Activated CD8-positive, alpha-beta memory T cell treated with anti-CD3 and anti-CD28 coated beads, Interleukin-2, amount 10 ng/mL, durations not matched to agents 7 days and 5 days (primary cell): ENCODE measurements at places on chromosomes 16 and 17. TPM values are rescaled to one million over a fixed set of nuclear protein-coding genes. Genes with fewer than 3 reads are reported as not detected.

Gene TBKBP1
- 2.6 TPM for total RNA-seq

DNA sequence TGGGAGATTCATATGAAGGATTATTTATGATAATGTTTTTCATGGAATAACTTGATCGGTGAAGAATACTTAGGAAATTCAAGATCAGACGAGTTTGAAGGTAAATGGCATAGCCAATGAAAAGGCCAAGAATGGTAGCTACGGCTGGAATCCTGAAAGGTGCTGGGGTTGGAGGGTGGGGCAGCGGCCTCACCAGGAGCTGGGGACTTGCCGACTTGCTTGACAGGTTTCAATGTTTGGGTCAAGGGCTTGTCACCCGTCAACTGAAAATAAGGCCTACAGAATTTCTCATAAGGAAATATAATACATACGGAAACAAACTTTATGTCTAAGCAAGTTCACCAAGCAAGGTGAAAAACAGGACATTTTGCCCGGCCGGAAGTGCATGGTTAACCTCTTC is 9.9 kb downstream of the CRYM start:
- DNase-seq: no peak

DNA sequence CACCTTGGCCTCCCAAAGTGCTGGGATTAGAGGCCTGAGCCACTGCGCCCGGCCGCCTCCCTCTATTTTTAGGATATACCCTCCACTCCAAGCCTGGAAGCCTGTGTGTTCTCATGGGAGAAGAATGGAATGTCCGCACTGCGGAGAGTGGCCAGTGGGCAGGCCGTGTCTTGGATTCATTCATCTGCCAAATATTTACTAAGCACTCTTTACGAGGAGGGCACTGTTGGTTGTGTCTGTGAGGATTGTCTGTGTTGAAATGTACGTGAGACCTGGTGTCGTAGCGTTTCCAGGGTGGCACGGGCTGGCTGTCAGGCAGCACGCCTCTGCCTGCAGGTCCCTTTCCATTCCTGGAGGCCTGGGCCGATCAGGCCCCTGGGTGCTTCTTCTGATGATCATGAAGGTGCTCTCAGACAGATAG is 19.2 kb downstream of the PGS1 start:
- no peak for DNase-seq

DNA sequence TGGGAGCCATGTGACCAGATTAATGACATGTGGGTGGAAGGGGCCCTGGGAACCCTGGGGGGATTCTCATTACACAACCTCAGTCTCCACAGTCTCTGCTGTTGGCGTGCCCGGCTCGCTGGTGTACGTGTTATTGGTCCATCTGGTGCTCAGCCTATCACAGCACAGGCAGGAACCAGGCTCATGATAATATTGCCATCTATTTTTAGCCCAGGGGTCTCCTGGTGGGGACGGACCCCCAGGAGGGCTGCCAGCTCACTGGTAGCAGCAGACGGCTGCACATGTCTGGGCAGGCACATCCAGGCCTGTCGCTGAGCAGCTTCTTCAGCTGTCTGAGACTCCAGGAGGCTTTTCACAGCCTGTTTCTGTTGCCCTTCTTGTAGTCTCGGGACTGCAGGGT is 123.8 kb downstream of the RAB11FIP4 start:
- DNase-seq: no peak

DNA sequence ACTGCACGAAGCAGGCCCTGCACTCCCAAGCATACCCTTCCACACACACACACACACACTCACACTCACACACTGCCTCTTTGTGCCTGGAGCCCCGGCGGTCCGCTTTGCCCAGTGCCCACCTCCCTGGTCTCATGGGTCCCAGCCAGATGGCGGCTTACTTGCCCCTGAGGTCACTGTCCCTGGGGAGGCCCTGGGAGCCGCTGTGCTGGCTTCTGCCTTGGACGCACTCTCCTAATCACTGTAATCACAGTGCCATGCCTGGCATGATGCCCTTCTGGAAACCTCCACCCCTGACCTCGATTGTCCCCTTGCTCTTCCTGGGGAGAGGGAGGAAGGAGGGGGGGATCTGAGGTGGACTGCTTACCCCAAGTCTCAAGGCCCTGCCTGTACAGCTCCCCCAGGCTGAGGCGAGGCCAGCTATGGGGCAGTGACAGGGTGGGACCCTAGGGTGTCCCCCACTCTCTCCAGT is 36.0 kb downstream of the ARHGAP23 start:
- no peak for DNase-seq

DNA sequence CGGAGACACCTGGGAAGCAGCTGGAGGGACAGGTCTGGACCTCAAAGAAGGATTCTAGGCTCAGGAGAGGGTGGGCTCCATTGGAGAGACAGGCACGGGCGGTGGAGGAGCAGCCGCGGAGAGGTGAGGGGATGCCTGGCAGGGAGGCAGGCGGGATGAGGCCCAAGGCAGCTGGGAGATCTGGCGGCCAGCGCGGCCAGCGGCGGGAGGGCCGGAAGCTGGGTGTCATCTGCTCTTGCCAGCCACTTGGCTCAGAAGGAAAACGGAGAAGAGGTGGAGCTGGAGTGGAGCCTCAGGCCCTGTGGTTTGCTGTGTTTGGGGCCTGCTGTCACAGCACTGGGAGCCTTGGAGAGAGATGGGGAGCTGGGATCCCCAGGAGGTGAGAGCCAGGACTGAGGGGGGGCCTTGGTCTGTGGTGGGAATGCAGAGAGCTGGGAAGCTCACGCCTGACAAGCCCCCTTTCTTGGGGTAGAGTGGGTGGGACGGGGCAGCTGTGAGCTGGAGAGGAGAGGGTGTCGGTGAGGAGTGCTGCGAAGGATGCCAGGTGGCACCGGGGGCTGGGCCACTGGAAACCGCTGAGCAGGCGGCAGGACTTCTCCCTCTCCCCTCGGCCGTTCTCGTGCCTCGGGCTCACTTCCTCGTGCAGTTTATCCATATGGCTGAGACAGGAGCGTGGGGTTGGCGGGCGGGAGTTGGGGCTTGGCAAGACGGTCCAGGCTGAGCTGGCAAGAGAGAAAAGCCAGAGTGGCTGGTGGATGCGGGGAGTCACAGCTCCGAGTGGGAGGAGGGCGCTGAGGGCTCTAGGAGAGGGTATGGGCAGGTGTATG is 8.0 kb downstream of the TBC1D24 start:
- DNase-seq: no peak

DNA sequence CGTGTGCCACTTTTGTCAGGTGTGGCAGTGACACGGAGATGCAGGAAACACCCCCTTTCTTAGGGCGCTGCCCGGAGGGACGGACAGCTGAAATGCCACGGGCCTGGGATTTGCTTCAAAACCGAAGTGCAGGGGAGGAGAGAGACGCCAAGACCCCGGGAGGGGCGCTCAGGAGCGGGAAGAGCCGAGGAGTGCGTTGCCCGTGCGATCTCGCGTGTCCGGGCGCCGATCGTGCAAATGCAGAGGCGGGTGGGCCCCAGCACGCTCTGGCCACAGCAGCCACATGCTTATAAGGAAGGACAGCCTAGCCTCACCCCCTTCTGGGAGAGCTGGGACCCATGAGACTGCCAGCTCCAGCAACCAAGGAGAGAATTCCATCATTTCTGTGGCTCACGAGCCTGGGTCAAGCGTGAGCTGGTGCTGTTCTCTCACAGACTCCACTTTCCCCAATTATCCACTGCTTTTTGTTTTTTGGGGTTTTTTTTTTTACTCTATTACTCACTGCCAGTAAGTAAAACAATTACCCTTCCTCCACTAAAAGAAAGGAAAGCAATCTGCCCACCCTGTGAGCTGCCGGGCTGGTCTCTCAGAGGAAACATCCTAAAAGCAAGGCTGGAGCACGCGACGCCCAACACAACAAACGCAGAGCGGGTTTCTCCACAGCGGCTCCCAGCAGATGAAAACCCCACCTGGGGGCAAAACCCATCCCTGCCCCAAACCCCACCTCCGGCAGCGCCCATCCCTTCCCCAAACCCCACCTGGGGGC is 27.2 kb upstream of the C16orf95 start:
- DNase-seq: no peak

- DNase-seq: no peak
Observed at GRCh38 chr17:77892031-77892430, 66.5 kb upstream of the TNRC6C start.

Gene CCL15
- total RNA-seq: not detected

GRCh38 chr16:56894331-56894917 is 29.4 kb downstream of the SLC12A3 start:
- no peak for DNase-seq

DNA sequence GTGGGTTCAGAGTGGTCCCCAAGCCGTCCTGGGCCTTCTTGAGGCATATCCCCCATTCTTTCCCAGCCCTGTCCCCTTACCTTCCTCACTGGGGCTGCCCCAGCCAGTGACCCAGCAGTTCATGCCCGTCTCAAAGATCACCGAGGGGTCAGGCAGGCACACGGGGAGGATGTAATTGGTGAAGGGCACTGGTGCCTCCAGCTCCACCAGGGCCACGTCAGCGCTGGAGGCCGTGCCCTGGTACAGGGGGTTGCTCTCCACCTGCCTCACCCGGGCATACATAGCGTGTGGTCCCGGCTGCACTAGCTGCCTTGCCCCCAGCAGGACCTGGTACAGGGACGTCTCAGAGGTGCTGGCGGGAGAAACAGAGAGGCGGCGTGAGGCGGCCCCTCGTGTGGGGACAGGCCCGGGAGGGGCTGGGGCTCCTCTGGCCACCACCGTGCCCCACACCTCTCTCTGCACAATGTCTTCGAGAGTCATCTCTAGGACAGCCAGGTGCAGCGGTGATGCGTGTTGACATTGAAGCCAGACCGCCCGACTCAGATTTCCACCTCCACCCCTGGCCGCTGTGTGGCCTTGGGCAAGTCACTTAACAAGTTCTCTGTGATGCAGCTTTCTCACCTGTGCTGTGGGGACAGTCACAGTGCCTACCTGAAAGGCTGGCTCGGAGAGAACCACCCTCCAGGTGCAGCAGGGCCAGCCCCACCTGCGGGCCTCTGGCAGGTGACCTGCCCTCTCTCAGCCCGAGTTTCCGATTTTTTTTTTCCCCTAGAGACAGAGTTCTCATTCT is 5.8 kb downstream of the PRSS27 start:
- DNase-seq: no peak

DNA sequence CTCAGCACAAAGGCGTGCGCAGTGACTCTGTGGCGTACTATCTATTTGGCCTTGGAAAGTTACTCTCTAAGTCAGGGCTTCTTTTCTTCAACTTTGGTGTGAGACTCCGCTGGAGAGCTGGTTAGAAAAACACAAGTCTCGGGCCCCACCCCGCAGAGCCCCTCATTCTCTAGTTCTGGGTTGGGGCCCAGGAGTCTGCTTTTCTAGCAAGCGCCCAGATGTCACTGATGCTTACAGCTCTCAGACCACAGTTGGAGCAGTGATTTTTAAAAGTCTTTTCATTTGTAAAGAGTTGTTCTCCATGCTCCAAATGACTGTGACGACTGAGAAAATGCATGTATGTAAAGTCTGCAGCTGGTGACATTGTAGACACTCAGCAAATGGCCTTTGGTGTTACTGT is 582.3 kb downstream of the WWOX start:
- no peak for DNase-seq

DNA sequence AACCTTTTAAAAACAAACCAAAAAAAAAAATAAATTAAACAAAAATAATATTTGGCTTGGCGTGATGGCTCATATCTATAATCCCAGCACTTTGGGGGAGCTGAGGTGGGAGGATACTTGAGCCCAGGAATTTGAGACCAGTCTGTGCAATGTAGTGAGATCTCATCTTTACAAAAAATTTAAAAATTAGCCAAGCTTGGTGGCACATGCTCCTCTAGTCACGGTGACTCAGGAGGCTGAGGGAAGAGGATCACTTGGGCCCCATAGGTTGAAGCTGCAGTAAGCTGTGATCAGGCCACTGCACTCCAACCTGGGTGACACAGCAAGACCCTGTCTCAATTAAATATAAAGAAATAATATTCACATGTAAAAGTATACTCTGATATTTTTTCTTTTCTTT is 12.2 kb downstream of the GNGT2 start:
- no peak for DNase-seq

DNA sequence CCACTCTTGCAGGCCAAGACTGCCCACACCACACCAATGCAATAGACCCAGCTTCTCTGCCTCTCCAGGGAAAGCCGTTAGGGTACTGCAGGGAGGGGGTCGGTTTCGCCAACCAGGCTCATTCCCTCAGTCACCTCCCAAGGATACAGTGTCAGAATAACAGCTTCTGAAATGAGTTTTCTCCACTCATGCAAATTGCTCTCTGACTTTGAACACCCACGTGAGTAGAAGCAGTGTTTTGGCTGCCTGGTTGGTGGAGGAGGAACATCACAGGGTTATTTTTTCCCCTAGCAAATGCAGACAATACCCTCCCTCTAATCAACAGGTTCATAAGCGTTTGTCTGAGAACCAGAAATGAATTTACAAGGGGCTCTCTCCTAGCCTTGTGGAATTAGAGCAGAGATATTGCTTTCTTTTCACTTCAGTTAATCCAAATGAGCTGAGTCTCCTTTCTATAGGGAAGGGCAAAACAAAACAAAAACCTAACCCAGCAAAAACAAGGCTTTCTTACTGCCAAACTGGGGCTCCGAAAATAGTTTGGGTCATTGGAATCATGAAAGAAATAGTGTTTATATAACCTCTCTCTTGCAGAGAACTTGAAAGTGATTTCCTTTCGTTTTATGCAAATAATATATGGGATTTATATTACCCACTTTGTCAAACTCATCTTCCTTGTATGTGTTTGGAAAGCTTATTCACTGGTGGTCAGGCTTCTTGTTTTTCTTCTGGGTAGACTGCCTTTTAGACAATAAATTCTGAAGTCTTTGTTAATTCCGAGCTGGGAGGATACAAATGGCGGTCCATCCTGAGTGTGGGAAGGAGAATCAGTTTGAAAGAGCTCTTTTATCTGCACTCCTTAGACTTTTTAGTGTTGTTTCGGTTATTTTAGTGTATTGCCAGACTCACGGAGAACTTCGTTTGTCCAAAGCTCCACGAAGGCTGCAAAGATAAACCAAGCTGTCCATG is 229.9 kb downstream of the MSI2 start:
- DNase-seq: no peak

DNA sequence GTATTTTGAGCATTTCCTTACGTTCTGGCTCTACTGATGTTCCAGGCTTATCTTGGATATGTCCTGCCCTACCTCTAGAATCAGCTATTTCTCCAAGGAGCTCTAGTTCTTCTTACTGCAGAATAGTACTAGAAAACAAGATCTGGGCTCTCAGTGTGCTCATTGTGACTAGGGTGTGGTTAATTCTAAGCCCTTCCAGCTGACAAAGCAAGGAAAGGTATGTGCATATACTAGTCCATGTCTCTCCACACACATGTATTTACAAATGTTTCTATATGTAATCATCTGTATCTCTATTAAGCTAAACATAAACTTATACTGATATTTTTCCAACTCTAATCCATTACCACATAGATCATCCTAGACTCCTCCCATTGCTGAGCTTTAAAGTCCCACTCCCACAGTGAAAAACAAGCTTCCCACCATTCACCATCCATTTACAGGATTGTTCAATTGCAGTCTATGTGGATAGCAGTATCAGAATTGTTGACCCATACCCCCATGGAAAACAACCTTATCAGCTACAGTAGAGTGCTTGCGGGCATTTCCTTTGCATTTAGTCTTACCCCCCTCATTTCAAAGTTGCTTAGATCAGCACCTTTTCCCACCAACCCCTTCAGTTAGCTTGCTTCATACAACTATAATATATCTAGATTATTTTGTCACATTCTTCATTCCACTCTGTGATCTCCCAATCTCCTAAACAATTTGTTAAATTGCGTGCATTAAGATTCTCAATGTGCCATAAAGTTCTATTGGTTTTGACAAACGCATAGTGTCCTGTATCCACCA is 194.5 kb downstream of the SOX9 start:
- DNase-seq: no peak

- no peak for DNase-seq
Observed at GRCh38 chr16:84426804-84427203, 58.5 kb downstream of the ATP2C2 start.

- no peak for DNase-seq
Observed at GRCh38 chr16:5235119-5235518, 137.5 kb upstream of the EEF2KMT start.

GRCh38 chr16:80680839-80681238 is 123.6 kb downstream of the CDYL2 start:
- DNase-seq: no peak

Gene CCL16
- not detected for total RNA-seq
